Mesangial cell (primary cell): ENCODE measurements at places on chromosomes 4 and X. TPM values are rescaled to one million over a fixed set of nuclear protein-coding genes. Genes with fewer than 3 reads are reported as not detected.

DDIT4L gene
- total RNA-seq = 0.16 and 0.38 TPM in 2 replicates

ZNF630 gene
- total RNA-seq = 0.33 and 1.0 TPM in 2 replicates

GPRASP3 gene
- total RNA-seq = 1.3 and 1.8 TPM in 2 replicates

TKTL2 gene
- not detected in 2 replicates for total RNA-seq

F8A2 gene
- total RNA-seq = not detected in 2 replicates

PHEX gene
- total RNA-seq = under 0.01 and 0.33 TPM in 2 replicates

CT45A1 gene
- total RNA-seq = not detected in 2 replicates
